Stimulated activated CD4-positive, alpha-beta T cell treated with anti-CD3 and anti-CD28 coated beads, Interleukin-4, amount 100 ng/mL, for 24 hours (primary cell): ENCODE measurements at places on chromosomes 7 and 10.
A peak's percentile ranks its signal among the peaks of the same experiment; 100 is the strongest.

DNA sequence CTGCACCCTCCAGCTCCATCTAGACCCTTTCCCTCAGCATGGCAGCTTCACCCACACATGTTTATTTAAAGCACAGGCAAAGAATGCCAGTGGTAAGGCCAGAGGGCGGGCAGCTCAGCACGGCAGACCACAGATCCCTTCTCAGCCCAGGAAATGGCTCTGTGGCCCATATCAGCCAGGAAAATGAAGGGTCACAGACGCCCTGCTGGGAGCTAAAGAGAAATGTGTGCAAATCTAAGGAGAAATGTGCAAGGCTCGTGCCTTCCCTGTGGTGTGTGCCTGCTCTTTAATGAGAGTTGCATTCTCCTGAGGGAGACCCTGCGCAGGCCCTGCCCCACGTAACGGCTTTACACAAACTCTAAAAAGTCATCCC is 23.0 kb downstream of the PTPRN2 start:
- DNase-seq, result no peak

- DNase-seq, result no peak
These were observed 27.7 kb downstream of the SLC29A3 start for GRCh38 chr10:71346731-71347130.

DNA sequence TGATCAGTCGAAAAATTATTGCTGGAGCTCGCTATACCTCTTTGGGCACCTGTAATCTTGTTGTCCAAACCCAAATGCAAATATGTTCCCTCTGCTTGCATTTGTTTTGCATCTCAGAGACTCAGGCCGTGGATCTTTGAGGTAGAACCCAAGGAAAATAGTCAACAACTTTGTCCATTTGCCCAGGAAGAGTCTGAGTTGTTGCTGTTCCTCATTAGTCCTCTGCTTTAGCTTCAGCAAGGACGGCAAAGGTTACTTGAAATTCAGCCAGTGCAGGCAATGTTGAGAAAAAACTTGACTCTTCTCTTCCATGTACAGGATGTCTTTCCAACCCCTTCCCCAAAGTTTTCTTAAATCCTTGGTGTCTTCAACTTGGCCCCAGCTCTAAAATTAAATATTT is 45.8 kb downstream of the PDK4 start:
- DNase-seq, result no peak

GRCh38 chr10:48765039-48765438 is 80.4 kb downstream of the WDFY4 start:
- no peak for DNase-seq

DNA sequence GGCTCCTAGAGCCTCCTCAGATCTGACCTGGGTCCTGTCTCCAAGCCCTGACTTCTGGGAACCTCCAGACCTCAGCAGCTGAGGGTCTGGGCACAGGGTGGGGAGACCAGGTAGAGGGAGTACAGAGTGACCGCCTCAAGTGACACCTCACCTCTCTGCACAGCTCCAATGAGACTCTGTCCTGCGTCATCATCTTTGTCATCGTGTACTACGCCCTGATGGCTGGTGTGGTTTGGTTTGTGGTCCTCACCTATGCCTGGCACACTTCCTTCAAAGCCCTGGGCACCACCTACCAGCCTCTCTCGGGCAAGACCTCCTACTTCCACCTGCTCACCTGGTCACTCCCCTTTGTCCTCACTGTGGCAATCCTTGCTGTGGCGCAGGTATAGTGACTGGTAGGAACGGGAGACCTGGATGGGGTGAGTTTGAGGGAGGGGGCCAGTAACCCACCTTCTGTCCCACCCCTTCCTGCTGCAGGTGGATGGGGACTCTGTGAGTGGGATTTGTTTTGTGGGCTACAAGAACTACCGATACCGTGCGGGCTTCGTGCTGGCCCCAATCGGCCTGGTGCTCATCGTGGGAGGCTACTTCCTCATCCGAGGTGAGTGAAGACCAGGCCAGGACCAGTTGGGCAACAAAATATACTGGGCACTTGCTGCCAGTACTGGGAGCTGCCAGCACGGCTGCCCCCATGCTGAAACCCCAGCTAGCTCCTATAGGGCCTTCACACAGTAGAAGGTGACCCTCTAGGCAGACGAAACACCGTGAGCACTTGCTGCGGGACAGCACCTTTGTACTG is 17.8 kb downstream of the SMO start:
- no peak for DNase-seq

DNA sequence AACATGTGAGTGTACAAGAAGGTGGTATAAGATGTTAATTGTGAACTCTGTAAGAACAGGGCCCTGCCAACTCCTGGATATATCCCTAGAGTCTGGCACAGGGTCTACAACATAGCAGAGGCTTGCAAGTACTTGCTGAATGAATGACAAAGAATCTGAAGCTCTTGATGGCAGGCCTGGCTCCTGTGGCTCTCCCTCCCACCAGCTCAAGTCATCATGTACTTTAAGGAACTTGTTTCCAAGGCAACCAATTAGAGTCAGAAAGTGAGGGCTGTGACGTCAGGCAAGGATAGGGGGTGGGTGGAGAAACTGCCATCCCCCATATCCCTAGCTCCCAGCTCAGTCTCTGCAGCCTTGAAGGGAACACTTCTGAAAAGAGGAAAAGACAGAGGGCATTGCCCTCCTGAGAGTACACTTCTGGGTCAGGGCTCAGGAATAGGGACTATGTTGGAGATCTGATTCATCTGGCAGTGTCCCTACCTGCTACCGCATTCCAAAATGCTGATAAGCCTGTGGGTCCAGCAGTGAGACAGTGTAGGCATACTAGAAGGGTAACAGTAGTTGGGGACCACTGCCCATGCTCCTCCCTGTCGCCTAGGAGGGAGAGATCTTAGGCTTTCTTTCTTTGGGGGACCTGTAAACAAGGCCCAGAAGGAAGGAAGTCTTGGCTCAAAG is 34.6 kb upstream of the BTRC start:
- no peak for DNase-seq

DNA sequence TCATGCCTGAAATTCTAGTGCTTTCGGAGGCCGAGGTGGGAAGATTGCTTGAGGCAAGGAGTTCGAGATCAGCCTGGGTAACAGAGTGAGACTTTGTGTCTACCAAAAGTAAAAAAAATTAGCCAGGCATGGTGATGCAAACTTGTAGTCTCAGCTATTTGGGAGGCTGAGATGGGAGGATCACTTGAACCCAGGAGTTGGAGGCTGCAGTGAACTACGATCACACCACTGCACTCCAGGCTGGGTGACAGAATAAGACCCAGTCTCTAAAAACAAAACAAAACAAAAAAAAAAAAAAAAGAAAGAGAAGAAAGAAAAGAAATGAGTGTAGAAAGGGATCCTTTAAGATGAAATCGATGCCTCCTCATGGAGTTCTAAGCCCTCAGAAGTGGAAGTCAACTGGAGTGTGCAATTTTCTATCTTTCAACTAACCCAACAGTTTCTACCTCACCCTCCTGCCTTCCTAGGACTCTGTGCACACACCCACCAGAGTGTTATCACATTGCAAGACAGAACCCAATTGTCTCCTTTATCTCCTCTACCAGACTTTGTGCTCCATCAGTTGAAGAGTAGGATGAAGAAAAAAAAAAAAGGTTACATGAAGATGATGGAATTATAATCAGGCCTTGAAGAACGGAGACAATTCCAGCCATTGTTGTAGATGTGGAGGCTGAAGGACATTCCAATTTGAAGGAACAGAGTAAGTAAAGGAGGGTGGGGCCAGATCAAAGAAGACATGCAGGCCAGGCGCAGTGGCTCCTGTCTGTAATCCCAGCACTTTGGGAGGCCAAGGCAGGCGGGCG is 26.9 kb downstream of the NYAP1 start:
- DNase-seq, result no peak

GRCh38 chr7:105905910-105906568 is 29.6 kb upstream of the ATXN7L1 start:
- DNase-seq, result no peak

GRCh38 chr10:97891497-97892167 is 42.0 kb downstream of the GOLGA7B start:
- DNase-seq, result no peak

DNA sequence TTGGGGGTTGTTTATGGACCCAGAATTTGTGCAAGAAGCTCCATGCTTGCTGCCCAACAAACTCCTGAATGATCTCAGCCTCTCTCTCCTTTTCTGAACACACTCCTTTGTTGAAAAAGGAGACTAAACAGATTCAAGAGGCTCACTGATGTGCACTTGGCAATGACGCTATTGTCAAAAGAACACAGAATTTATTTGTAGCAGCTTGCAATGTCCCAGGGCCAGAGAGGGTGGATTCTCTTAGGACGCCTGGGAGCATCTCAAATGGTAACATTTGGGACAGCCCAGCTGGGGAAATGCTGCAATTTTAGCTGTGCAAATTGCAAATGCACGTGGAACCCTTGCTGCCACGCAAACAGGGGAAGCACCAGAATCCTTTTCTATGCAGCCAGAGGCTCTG is 79.9 kb downstream of the GPR26 start:
- no peak for DNase-seq

DNA sequence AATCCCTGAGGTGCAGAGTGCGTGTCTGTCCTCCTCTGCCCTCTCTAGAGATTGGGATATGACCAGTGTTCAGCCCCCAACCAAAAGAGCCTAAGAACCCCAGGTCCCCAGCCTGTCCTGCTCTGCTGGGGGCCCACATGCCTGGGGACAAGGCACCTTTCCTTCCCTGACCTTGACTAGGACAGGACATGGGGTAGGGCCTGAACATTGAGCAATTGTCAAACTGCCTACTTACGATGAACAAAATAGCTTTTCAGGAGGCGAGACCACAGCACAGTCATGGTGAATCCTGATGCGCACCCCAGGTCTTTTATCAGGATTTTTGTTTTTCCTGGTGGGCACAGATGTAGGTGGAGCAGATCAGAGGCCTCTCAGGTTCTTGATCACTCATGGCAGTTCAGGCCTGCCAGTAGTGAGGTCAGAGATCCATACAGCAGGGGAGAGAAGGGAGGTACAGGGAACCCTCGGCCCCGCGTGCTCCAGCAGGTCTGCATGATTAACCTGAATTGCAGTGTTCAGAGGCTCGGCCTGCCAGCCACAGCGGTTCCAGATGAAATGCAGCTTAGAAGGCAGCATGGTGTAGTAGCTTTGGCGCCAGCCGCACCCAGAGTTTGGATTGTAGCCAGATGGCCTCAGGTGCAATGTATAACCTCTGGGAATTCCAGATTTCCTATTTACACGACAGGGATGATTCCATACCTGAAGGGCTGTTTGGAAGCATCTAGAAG is 191.3 kb downstream of the CUX1 start:
- no peak for DNase-seq

- DNase-seq, result no peak
These were observed at the start of gene AMPH for GRCh38 chr7:38630720-38631673. Gene AMPH (minus strand): TSS chr7:38631373. CDS start chr7:38631351, 22 bp downstream.

GRCh38 chr10:61760943-61761824 is 98.5 kb downstream of the CABCOCO1 start:
- no peak for DNase-seq

GRCh38 chr7:29285444-29285793 is 90.8 kb downstream of the CHN2 start:
- DNase-seq, result peak; percentile 35

DNA sequence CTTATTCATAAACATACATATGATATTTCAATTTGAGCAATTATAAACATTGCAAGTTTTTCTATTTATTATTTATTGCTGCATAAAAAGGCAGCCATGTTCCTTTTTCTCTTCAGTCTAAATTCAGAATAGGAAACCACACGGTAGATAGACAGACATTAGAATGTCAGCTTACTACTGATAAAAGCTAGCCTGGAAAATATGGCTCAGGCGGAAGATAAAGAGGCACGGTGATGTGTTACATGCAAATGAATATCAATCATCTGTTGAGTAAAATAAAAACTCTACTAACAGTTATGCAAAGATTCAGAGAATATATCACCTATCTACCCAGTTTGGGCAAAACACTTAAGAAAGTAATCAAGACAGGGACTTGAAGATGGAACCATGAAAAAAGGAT is 73.5 kb upstream of the PDSS1 start:
- no peak for DNase-seq

GRCh38 chr10:28717656-28718201 is 40.4 kb downstream of the BAMBI start:
- DNase-seq, result no peak

GRCh38 chr10:42933448-42934340 is 143.2 kb upstream of the RET start:
- DNase-seq, result no peak

GRCh38 chr10:100562008-100562672 is 26.4 kb downstream of the HIF1AN start:
- peak; percentile 82 for DNase-seq

DNA sequence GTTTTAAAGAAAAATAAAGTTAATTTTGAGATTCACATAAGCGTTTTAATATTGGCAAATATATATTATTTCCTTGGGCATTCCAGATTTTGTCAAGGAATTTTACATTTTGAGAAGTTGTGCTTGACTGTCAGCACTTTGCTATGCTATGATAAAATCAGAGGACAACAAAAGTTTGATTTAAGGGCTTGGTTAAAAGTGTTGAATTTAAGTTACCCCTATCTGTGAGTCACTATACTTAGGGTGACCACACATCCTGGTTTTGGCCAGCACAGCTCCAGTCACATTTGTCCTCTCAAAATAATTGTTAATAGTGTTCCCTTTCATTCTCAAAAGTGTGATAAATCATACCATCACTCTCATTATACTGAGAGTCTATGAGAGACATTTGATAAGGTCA is 34.2 kb upstream of the ANK3 start:
- no peak for DNase-seq

- DNase-seq, result no peak
These were observed at the start of gene OLAH for GRCh38 chr10:15043674-15044073. Gene OLAH (plus strand): TSS chr10:15043943. CDS start chr10:15047289, 3,346 bp downstream.

- DNase-seq, result no peak
These were observed 199.2 kb downstream of the MBL2 start for GRCh38 chr10:52573347-52573746.

GRCh38 chr7:34036051-34036920 is 130.9 kb downstream of the BMPER start:
- no peak for DNase-seq

GRCh38 chr10:36489181-36489580 is 636.2 kb upstream of the ANKRD30A start:
- DNase-seq, result no peak

DNA sequence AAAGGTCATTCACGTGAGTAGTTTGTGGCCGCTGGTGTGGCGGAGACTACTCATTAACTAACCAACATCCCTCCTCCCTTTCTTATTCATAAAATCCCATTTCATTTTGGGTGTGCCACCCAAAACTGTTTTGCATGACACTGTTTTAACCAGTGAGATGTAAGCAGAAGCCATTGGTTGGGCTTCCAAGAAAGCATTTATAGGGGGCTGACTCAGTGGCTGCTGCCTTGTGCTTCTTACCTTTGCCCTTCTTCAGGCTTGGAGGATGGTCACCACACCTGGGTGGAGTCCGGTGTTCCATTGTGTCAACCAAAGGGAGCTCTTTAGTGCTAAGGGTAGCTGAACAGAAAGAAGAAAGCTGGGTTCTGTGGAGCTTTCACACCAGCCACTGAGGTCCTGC is 37.2 kb upstream of the EPC1 start:
- DNase-seq, result no peak

- no peak for DNase-seq
These were observed 69.9 kb upstream of the LRRC4 start for GRCh38 chr7:128100949-128101713.

- no peak for DNase-seq
These were observed 44.1 kb upstream of the GDF10 start for GRCh38 chr10:47255866-47256265.

- DNase-seq, result no peak
These were observed 97.8 kb upstream of the DDC start for GRCh38 chr7:50662996-50663395.

- DNase-seq, result no peak
These were observed 91.0 kb downstream of the ELFN1 start for GRCh38 chr7:1761097-1761496.
